ENCODE measurements at places on chromosomes 3 and 15.

GRCh38 chr3:151395806-151396205, 11.3 kb upstream of the P2RY12 start:
- DNase-seq, result no peak

- no peak for DNase-seq
These were observed 1132.5 kb downstream of the TUSC7 start for GRCh38 chr3:117842086-117842485.

- no peak for DNase-seq
These were observed 79.9 kb downstream of the UBP1 start for GRCh38 chr3:33360136-33360825.

- DNase-seq, result no peak
These were observed 49.1 kb downstream of the CYP19A1 start for GRCh38 chr15:51289290-51289689.

DNA sequence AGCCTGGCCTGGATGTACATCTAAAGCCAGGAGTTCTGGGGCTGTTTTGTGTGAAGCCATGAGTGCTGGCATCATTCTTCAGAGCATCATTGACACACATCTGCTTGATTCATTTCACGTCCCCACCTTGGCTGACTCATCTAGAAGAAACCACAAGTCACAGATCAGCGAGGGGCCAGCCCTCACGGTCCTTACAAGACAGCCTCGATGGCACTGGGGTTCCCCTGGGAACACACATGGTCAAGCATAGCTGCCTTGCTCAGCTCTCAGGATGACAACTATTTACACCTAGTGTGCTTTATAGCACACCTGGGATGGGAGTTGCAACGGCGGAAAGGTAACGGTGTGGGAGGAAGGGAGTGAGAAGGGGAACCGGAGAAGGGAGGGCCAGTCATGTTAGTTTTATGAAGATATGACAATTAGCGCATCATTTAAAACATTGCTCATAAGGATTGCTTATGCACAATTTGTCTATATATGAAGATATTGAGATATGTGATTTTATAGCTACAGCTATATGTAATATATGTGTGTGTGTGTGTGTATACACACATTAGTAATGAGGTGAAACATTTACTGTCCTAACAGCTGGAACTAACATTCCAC, 227.1 kb downstream of the RPLP1 start:
- no peak for DNase-seq

DNA sequence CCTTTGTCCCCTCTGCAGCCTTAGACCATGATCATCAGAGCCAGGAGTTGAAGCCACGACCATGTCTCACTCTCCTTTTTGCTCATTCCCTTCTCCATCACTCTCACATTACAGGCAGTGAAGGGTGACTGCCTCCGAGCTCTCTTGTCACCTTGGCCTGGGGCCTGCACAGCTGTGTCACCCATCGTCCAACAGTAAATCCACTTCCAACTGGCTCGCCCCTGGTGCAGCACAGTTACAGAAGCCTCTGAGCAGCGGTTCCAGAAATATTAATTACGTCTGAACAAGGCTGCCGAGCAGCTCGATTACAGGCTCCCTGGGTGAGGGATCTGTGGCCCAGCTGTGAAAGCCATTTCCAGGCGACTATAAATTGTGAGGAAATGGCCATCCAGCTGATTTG, 528.2 kb downstream of the NR2F2 start:
- DNase-seq, result no peak

DNA sequence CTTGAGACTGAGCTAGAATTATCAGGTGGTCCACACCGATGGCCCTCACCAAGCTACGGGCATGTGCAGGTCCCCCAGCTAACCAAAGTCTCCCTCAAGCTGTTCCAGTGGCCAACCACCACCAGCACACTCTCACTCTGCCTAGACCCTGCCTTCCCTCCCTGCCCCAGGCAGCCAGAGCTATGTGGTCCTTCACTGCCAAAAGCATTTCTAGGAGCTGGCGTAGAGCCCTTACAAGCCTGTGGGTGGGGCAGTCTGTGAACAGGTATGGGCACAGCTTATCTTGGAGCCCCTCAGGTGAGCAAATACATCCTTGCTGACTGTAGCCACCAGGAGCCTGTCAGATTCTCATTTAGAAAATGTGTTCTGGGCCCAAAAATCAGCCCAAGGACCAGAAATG, 159.8 kb upstream of the PPP2R3A start:
- DNase-seq, result no peak

GRCh38 chr3:197478746-197479668, 76.8 kb downstream of the BDH1 start:
- DNase-seq, result no peak

GRCh38 chr3:106342386-106342785, 473.6 kb upstream of the CBLB start:
- no peak for DNase-seq

DNA sequence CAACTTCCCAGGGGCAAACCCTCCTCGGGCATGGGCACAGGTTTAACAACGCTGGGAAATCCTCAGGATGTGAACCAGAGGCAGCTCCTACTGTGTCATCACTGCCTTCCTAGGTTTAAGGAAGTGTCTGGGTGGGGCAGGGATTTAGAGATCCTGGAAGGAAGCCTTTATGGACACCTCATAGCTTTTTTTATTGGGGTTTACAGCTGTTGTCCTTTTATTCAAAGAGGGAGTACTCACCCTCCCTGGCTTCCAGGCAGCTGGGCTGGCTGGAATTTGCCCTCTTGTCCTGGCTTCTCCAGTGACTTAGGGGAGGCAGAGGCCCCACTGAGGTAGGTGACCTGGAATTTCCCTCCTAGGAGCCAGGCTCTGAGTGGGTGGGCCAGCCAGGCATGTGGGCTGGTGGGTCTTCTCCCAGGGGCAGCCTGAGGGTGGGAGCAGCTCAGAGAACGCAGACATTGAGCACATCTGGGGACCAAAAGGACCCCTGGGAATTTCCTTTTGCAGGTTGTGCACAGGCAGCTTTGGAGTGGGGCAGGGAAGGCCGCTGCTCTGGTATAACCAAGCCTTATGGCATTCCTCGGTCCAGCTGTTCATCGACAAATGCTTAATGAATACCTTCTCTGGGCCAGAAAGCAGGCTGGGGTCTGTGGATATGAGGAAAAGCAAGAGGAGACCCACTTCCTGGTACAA, 13.5 kb upstream of the FAM3D start:
- no peak for DNase-seq

GRCh38 chr3:56725175-56725574, 42.1 kb upstream of the TASOR start:
- no peak for DNase-seq

- no peak for DNase-seq
These were observed 35.6 kb upstream of the PPP4R2 start for GRCh38 chr3:72960812-72961518.

GRCh38 chr15:39301589-39301999, 279.3 kb upstream of the THBS1 start:
- no peak for DNase-seq

DNA sequence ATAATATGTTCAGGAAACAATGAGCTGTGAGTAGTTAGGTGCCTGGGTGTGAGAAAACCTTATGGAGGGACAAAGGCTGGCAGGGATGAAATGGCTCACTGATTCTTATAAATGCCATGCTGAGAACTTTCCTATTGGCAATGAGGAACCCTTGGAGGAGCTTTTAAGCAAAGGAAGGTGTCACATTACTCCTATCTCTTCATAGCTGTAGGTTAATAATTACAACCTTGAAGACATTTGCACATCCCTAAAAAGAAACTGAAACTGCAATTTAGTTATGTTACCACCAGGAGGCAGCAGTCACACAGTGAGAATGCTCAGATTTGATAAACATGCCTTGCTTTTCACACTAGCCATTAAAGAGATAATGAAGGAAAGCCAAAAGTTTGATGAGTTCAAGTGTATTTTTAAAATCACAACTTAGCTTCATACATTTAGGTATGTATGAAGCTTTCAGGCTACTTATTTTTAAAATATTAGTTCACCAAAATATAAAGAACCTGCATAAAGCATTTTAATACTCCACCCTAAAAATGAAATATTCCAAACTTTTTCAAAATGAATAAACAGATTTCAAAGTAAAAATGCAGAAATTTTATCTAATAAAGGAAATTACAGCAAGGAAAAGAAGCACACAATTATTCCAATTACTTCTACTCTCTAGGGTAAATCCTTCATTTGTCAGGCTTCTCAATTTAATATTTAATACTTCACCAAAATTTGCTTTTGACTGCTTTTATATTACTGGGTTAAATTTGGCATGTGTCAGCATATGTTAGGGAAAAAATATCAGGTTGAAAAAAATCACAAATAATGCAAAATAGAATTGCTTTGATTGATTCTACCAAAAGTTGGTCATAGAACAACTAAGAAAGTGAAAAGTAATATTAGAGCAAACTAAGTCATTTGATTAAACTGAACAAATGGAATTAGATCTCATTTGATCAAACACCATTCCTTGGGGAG, 136.9 kb upstream of the SLC2A2 start:
- DNase-seq, result no peak

DNA sequence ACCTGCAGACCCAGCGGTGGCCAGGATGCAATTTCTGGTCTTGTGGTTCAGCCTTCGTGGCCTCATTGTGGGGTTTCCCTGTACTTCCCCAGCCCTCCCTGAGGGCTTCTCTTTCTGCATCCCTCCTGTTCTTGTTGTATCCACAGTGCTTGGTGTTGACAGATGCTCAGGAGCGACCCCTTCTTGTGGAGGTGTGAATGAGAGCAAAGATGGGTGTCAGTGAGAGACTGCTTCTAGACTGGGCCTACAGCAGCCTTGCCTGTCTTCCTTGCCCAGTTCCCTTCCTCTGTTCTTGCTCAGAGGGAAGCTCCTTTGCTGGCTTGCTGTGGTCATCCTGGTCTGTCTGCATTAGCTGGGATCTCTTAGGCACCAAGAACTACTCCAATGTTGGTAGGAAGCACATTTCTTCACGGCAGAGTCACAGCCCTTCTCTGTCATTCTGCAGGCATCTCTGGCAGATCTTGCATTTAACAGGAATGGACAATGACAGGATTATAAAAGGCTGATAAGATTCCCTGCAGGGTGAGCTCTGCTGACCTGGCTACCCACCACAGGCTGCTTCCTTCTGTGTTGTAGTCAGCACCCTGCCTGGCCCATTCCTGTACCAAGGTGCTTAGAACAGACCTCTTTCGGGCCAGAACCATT, 317.8 kb upstream of the C2CD4B start:
- no peak for DNase-seq

GRCh38 chr3:65473736-65474135, 565.0 kb downstream of the MAGI1 start:
- DNase-seq, result no peak

DNA sequence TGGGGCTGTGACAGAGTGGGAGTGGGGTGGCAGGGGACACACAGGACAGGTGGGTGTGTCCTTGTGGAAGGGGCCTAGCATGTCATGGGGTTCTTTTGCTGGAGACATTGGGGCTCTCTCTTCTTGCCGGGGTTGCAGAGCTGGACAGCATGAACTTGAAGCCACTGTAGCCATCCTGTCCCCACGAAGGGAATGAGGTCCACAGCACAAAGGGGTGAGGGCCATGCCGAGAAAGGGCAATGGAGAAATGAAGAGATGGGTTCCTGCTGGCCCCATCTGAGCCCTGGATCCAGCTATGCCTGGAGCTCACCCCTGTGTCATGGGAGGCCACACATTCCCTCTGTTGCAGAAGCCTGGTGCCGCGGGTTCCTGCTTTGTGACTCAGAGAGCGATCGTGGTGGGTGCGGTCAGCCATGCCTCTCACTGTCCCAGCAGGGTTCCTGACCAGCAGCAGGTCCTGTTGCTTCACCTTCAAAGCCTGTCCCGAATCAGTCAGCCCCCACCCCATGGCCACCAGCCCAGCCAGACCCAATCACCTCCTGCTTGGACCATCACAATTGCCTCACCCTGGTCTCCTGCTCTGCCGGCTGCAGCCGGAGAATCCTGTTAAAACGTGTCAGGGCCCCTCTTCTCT, 50.0 kb downstream of the DNAJB8 start:
- no peak for DNase-seq

GRCh38 chr3:108527817-108528216, 17.4 kb upstream of the MYH15 start:
- DNase-seq, result no peak

- no peak for DNase-seq
These were observed 33.9 kb downstream of the DOCK3 start for GRCh38 chr3:50708620-50709019.

DNA sequence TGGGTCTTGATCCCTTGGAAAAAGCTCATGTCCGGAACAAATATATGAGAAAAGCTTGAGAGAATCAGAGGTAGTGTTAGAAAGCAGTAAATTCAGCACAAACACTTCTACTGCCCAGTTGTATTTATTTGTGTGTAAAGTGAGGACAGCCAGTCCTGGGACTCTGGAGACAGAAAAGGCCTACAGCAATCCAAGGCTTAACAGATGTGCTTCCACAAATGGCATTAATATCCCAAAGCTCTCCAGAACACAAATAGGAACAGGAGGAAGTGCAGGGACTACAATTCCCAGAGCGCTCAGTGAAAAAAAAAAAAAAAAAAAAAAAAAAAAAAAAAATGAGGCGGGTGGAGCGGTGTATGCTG, 390 bp upstream of the AP2M1 start:
- DNase-seq, result no peak

GRCh38 chr3:187516446-187517185, 148.4 kb downstream of the RTP4 start:
- DNase-seq, result no peak

DNA sequence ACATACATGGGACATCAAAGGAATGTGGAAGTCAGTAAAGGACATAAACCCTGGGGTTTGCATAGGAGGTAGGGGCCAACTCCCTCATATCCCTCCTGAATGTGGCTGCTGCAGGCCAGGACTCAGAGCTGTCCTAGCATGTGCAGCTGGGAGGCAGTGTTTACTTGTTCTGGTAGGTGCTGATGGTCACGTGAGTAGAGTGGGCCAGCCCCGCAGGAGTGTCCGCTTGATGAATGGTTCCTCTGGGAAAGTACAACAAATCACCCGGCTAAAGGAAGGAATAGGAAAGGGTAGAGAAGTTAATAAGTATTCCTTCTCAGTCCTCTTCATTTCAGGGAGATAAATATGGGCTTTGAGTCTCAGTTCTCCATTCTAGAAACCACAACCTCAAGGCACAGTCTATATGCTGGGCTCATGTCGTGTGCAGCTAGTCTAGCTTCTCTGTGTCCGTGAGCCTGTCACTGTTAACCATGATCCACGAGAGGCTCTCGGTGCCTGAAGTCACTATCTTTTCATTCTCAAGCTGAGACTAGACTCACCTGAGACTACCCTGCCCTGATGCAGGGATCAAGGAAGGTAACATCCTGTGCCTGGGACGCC, 17.9 kb downstream of the RIOX2 start:
- no peak for DNase-seq

DNA sequence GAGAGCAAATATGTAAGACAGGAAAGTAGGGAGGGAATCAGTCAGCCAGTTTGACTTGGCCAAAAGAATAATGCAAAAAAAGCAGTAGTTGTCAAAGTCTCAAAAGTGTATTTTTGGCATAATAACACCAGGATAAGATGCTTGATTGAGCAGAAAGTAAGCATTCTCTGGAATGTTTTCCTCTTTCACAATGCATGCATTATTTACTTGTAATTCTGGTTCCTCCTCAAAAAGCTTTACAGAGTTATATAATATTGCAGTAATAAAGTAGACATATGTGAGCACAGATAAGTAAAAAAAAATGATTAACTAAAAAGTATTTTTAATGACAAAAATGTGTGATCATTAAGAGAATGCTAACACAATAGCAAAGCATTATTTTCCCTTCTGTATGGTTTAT, 285.9 kb upstream of the BCHE start:
- no peak for DNase-seq

Data from stimulated activated CD8-positive, alpha-beta memory T cell treated with anti-CD3 and anti-CD28 coated beads, Interleukin-4, amount 100 ng/mL, for 4 hours (primary cell).